ENCODE measurements at places on chromosomes 4 and X.
A peak's percentile ranks its signal among the peaks of the same experiment; 100 is the strongest.

GRCh38 chr4:3410401-3411135, 31.2 kb upstream of the HGFAC start:
- no peak for DNase-seq

DNA sequence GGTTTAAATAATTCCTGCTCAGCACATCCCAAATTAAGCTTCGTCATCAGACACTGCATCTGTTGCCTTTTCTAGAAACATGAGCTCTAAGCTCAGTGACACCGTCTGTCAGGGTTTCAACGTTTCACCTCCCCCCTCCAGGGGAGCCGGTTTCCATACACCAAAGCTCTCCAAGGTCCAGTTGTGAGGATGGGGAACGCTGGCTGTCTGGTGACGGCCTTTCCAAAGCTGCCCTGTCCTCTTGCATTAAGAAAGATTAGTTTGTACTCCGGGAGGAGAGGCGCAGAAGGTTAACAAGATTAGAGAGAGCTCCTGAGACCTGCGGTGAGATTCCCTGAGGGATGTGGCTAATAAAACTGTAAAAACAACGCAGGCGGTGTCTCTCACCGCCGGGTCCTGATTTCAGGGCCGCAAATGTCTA, 43.2 kb downstream of the ASMT start:
- DNase-seq: no peak

DNA sequence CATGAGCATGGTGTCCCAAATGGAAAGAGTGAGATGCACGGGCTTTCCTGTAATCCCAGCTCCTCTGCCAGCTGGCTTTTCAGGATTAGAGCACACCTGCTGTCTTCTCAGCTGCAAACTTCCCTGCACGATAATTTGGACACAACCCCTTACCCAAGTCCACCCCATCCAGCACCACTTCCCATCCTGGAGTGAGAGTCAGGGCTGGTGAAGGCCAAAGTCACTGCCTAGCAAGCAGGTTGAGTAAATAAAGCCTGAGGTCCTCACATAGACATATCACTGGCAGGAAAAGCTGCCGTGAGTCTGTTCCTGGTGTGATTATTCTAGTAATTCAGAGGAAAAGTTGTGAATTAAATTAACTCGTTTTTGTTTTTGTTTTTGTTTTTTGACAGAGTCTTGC, 113.9 kb upstream of the MBNL3 start:
- no peak for DNase-seq

DNA sequence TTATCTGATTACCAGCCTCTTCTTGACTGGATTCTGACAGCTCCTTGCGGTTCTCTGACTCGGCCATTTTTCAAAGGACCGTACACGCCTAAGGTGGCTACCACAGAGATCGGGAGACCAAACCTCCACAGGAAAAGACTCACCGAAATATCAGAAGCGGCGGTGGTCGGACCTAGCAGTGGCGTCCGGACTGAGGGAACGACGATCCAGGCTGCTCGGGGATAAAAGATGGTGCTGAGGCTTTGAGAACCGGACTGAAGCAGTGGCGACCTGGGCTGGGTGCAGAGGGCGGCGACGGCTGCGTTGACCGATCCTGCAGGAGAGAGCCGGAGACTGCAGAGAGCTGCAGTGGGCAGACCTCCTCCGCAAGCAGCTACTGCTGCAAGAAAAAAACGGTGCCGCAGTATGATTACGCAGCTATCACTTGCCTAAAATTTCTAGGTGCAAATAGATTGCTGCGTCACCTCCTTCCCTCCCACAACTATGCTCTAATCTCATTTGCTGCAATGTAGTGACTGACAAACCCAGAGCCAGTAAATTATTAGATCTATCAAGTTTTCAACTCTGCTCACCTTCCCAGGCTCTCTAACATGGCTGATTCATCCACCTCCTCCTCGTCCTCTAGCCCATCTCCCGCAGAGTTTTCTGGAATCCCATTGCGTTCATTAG, at the start of gene NAP1L2:
Gene NAP1L2 (minus strand): TSS at position 426 of the 669 bp plus-strand sequence. CDS start 359 bp downstream, at position 67.
- DNase-seq: peak; percentile 6

- no peak for DNase-seq
Observed at GRCh38 chr4:69823048-69823447, 36.9 kb downstream of the SULT1E1 start.

GRCh38 chrX:13747836-13748235, 13.3 kb downstream of the OFD1 start:
- no peak for DNase-seq

DNA sequence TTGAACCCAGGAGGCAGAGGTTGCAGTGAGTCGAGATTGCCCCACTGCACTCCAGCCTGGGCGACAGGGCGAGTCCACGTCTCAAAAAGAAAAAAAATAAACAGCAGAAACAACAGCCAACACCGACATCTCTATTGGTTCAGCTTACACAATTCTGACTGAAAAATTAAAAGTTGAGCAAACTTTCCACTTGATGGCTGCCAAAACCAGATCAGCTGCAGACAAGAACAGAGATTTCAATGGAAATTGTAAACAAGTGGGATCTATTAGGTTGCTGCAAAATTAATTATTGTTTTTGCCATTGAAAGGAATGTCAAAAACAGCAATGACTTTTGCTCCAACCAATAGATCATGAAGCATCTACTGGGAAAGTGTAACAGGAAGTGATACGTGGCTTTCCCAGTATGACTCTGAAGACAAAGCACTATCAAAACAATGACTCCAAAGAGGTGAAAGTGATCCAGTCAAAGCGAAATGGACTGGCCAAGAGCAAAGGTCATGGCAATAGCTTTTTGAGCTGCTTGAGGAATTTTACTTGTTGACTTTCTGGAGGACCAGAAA, 26.3 kb downstream of the UPF3B start:
- DNase-seq: no peak

GRCh38 chrX:36528661-36529060, 479.5 kb upstream of the FAM47C start:
- DNase-seq: no peak

- DNase-seq: no peak
Observed at GRCh38 chr4:128813965-128814364, 4.5 kb downstream of the JADE1 start.

DNA sequence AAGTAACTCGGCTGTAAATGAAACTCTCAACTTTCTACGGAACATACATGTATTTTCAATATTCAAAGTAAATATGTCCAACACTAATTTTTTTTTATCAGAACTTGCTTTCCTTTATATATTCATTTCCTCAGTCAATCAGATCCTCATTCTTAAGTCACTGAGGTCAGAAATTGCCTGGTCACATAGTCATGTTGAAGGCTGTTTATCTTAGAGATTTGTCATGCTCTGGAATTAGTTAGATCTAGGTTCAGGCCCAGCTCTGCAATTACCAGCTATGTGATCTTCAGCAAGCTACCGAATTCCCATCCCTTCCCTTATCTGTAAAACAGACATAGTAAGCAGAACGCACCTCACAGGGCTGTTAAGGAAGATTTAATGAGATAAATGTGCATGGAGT, 228.8 kb downstream of the SPCS3 start:
- DNase-seq: no peak

DNA sequence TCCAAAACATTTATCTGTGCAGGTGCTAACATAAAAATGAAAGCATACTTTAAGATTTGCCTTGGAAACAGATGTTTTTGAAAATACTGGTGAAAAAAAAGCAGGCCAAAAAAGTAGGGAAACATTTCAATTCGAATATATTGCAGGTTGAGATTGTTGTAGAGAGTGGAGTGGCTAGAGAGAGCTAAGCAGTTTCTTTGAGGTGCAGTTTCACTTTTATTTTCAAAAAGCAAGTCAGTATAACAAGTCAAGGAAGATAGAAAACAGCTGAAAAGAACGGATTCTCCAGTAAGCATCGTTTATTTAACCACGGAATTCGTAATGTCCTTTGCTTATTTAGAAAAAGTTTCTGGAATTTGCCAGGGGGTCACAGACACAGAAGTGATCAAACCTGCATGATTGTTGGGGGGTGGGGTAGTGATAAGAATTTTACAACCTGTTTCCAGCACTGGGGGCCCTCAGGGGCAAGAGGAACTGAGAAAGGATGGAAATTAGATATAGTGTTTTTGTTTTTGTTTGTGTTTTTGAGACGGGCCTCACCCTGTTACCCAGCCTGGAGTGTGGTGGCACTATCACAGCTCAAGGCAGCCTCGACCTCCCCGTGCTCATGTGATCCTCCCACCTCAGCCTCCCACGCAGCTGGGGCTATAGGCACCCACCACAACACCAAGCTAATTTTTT, 175.0 kb downstream of the TENM3 start:
- DNase-seq: no peak

GRCh38 chr4:119971431-119972084, 95.1 kb downstream of the MAD2L1 start:
- DNase-seq: no peak

DNA sequence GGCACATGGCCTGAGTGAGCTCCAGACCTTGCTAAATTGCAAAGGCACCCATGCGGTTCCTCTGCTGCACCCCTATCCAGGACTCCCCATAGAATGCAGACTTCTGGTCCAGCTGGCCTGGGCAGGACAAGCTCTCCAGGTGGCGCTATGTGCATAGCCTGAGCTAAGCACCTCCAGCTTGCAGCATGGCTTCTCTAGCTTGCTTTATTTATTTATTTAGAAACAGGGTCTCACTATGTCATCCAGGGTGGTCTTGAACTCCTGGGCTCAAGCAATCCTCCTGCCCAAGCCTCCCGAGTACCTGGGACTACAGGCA, 5.5 kb upstream of the WFS1 start:
- DNase-seq: no peak

DNA sequence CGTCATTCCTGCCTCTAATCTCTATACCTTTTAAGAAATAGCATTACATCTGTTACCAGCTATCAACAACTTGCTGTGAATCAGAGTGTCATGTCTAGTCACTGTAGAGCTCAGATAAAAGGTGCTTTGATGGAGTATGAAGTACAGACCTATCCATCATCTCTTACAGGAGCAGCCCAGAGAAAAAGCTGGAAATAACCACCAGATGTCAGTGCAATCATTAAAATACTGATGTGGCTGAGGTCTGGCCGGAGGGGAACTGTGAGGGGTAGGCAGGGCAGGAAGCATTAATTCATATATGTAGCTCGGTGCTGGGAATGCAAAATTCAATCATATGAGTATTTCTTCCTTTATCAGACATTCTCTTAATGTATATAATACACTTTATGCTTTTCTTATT, 100.6 kb downstream of the AKAP4 start:
- no peak for DNase-seq

DNA sequence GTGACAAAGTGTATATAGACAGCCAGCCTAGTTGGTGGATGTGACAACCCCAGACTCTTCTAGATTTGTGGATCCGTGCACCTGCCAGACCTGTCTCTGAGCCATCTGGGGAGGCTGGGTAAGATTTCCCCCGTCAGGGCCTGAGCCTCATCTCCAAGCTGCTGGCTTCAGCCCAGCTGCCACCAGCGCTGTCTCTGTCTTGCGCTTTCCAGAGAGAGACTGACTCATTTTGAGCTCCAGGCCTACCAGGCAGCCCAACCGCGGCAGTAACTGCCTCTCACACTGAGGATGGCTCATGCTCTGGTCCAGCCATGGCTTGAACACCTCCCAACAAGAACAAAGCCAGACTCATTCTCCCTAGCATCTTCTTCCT, 26.4 kb downstream of the NOP14 start:
- no peak for DNase-seq

DNA sequence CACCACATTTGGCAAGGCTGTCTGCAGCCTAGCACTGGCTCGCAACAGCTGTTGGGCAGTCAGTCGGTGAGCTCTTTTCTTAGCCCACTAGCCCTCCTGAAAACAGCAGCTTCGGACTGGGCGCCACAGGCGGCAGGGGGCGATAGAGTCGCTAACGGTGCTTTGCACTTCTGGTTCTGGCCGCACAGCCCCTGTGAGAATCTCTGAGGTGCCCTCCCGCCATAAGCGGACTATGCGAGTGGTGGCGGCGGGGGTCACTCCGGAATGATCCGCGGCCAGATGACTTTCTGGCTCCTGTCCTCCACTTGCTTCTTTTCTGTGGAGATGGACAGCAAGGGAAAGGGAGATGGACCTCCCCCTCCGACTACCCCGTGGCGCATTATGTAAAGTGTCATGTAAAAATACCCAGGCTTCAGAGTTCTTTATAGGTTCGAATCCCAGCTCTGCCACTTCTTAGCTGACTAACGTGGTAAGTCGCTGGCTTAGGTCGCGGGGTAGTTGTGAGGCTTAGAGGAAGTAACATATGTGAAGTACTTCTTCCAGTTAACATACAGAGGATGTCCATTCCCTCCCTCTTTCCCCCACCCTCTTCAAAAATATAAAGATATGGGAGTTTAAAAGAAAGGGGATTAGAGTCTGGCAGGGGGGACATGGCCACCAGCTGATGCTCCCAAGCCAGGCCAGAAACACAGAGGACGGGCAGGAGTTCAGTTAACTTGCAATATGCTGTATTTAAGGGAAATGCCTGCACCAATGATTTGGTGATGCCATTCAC, 11.0 kb downstream of the ARHGAP36 start:
- DNase-seq: peak; percentile 18

DNA sequence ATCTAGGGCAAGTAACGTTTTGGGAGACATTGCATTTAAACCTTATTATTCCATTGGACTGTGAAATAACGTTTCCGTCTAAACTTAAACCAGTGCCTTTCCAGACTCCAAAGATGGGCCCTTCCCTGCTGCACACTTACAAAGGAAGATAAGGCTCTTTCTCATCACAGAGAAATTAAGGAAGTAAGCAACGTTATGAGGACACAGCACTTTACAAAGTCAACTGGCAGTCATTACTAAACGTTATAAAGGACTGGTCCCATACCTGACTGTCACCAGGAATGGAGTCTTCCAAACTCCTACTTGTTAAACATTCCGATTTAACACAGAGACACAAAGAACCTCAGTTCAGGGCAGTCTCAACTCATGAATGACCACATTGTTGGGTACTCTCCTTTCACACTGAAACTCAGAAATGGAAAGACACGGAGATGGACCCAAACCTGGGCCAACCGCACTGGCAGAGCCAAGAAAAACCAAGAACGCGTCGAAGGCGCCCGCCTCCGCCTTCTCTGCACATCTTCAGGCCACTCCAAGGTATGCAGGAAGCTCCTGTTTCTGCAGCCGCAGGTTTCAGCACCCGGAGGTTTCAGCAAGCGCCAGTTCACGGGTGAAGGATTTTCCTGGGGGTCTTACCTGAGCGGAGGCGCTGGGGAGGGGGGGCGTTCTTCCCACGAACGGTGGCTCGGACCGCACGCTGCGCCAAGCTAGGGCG, 670 bp downstream of the PAPSS1 start:
- peak; percentile 28 for DNase-seq

DNA sequence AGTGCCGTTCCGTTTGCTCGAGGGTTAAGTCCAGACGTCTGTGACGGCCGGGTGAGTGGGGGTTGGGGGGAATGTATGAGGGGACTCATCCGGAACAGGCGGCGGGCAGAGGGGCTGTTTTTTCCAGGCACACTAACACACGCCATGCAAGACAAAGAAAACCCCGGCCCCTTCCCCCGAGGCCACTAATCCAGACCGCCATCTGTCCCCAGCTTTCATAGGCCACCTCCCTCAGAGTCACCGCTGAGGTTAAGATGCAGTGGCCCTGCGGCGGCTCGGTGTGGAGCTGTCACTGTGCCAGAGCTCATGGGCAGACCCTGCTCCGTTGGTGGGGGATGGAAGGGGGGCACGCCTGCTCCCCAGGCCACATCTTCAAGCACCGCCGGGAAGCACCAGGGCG, 34.1 kb downstream of the SORCS2 start:
- DNase-seq: no peak

GRCh38 chr4:21879187-21879586, 69.4 kb downstream of the KCNIP4 start:
- no peak for DNase-seq

GRCh38 chr4:109921384-109921808, 8.7 kb downstream of the EGF start:
- DNase-seq: no peak

- no peak for DNase-seq
Observed at GRCh38 chrX:151516538-151517187, 46.8 kb upstream of the PASD1 start.

Data from stimulated activated CD4-positive, alpha-beta T cell treated with anti-CD3 and anti-CD28 coated beads, Interleukin-2, amount 100 ng/mL, for 48 hours (primary cell).